ENCODE measurements at places on chromosomes 1 and 21.
A peak's percentile ranks its signal among the peaks of the same experiment; 100 is the strongest.

DNA sequence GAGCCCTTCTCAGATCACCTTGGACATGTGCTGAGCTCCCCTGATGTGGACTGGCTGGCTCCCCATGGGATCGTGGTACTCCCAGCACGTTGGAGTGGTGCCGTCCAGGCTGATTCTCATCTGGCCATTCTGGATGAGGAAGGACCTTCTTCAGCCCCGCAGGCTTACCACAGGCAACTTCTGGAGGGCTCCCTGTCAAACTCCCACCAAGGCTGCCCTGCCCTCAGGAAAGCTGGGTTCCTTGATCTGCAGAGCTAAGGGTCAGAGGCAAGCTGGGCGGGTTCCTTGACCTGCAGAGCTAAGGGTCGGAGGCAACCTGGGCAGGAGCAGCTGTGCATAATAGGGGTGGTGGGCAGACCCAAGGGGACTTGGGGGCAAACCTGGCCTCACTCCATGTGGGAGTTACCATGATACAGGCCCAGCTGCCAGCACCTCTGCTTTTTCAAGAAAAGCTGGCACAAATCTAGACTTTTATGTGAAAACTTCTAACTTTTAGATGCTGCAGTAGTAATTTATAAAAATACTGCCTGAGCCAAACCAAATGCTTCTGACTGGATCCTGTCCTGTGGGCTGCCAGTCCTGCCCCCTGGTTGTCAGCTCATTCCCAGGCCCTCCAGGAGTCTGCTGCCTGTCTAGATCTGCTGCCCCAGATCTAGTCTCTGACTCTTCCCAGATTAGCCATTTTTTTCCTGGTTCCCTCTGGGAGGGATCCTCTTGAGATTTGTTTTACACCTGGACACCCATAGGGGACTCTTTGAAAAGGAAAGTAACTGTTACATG is 5.6 kb upstream of the THEM5 start:
- DNase-seq: no peak

DNA sequence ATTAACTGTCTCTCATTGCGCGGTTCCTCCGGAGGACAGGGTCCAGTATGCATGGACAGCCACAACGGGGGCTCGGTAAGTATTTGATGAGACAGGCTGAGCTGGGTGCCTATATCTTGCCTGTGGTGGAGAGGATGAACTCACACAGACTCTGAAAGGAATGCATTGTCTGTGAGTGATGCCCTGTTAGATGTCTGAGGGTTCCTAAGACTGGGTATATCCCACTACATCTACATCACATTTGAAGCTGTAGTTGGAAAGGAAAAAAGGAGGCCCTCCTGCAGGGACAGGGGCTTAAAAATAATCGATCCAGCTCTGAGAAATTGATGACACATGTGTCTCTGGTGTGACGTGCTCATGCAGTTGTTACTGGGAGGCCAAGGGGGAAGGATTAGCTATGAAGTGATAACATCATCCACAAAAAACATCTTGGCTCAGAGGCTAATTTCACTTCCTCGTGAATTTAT is 1.9 kb downstream of the ADARB1 start:
- no peak for DNase-seq

DNA sequence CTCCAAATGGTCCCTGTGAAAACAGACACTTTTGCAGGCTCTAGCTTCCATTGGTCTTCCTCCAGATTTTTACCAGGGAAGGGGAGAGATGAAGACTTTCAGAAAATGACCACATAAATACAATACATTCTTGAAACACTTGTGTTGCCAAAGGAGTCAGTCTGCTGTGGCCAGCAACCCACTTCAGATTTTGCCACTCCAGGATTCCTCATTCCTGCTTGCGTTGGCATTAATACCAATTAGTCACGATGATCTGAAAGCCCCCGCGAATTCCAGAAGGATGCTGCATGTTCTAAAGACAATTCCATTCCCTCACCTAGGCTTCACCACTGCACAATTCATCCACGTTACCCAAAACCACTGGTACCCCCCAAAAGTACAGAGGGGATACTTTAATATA is 7.9 kb upstream of the BACE2 start:
- no peak for DNase-seq

- DNase-seq: peak; percentile 31
Observed at GRCh38 chr1:208643005-208643597, 398.9 kb upstream of the PLXNA2 start.

GRCh38 chr1:110074166-110074565 is 3.7 kb upstream of the ALX3 start:
- no peak for DNase-seq

DNA sequence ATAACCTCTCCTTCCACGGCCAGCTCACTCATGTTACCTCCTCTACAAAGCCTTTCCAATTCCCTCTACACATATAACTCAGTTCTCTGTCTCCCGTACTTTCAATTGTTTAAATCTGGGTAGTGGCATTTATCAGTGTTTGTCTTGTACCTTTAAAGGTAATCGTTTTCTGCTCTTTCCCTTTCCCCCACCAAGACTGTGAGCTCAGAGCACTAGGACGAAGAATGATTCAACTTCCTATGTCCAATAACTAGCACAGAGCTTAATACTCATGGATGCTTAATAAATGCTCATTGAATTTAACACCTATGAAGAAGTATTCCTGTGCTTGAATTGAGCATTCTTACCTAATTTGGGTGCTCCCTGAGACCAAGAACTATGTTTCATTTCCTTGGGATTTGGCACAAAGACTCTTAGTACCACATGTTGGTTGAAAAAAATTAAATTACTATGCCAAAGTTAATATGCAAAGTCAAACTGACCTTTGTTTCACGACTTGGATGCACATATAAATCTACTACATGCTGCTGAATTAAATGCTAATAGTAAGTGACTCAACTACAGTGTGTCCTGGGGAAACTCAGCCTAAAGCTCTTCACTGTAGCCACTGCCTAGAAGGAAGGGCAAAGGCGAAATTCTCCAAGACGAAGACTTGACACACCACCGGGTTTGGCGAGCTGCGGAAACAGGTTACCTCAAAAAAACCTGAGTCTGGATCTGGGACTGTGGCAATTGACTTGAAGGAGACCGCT is 30.6 kb upstream of the C1orf185 start:
- DNase-seq: no peak

DNA sequence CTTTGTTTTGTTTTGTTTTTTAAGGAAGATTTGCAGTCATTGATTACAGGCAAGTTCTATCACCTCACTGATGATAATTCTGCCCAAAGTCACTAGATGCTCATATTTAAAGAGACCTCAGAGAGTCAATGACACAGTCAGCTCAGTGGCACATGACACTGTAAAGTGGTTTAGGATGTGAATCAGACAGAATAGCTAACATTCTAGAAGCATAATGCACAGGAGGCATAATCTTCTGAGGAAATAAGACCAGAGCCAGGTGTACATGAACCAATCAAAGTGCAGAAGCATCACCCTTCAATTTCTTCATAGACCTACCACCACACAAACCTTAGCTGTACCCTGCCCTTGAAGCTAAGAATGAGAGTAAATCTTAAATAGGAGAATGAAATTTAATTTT is 268.5 kb downstream of the BRINP2 start:
- DNase-seq: no peak

All from muscle of back (tissue), 13 donors.